ENCODE measurements at places on chromosomes 6 and 20. TPM values are rescaled to one million over a fixed set of nuclear protein-coding genes. Genes with fewer than 3 reads are reported as not detected.

DNA sequence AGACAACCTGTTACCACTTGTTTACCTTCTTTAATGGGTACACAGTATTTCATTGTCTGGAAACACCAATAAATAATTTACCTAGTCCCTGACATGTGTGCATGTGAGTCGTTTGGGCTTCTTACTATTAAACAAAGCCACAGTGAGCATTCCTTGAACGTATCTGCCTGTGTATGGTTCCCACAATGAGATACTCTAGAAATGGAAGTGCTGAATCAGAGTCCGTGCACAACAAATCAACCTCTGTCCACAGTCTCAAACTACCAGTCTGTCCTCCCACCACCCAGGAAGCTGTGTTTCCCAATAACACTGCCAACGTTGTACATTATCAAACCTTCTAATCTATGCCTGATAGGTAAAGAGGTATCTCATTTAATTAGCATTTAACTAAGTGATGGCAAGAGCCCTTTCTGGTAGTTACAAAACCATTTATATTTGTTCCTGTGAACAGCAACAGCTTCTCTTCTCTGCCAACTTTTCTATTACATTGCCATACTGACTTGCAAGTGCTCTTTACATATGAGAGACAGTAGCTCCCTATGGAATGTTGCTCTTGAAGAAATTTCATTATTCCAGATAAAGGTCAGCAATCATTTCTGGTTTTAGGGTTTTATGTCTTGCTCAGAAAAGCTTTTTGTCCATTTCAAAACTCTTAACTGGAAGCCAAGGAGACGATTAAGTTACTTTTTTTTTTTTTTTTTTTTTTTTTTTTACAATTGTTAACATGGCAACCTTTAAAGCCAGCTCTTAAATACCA, 14.7 kb downstream of the JAG1 start:
- H3K27ac ChIP-seq, result no peak overlapping the region
- DNase-seq, result no peak
- H3K36me3 ChIP-seq, result peaks cover 78% of the 10 kb centered on the region
- H3K27me3 ChIP-seq, result no peaks in the 10 kb centered on the region
- H3K4me1 ChIP-seq, result no peaks in the 10 kb centered on the region

DNA sequence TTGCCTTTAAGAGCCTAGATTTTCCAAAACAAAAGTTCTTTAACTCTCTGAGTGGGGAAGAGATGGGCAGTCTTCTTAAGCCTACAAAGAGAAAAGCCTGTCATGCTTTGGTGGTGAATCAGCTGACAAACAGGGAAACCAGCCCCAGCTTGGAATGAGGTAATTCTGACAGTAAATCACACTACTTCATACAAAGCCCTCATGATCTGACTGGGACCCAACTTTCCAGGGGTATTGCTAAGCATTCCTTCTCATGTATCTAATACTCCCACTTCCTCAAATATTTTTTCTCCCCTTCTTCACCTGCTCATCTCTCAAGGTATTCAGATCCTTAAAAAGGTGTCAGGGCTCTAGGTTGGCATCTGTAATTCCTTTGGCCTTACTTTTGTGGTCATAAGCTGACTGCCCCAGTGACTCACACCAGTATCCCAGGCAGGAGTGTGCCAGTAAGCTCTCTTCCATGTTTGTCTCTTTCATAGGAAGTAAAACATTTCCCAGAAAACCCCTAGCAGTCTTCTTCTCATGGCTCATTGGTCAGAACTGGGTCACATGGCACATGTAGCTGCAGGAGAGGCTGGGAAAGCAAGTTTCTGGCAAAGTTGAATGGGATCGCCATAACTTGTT, 15.0 kb upstream of the TBC1D22B start:
- H3K4me1 ChIP-seq, result peaks cover 44% of the 10 kb centered on the region
- H3K27me3 ChIP-seq, result no peaks in the 10 kb centered on the region
- peak; percentile 82 for DNase-seq
- H3K36me3 ChIP-seq, result no peaks in the 10 kb centered on the region
- peak overlapping the region; percentile 74 for H3K27ac ChIP-seq

GRCh38 chr6:114989279-114989964, 646.6 kb upstream of the HS3ST5 start:
- no peak overlapping the region for H3K4me3 ChIP-seq
- no peaks in the 10 kb centered on the region for H3K36me3 ChIP-seq
- H3K4me1 ChIP-seq, result no peaks in the 10 kb centered on the region
- no peak for DNase-seq

DNA sequence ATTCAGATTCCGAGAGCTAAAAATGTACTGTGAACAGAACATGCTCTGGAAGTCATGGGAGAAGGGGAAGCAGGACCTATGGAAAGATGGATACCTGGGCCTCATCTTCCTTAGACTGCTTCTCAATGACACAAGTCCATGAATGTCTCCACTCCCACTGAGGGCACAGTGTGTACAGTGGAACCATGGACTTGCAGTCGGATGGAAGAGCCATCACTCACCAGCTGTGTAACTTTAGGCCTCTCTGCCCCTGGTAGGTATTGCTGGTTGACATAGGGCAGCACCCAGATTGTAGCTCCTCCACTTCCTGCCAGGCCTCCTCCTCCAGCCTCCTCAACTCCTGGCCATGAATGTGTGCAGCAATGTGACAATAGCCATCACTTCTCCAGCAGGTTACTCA, 52.5 kb downstream of the MAFB start:
- no peaks in the 10 kb centered on the region for H3K4me1 ChIP-seq
- DNase-seq, result no peak
- peaks cover 16% of the 10 kb centered on the region for H3K27me3 ChIP-seq

GRCh38 chr6:134261766-134262165, 56.1 kb downstream of the SGK1 start:
- H3K27ac ChIP-seq, result no peak overlapping the region
- H3K27me3 ChIP-seq, result no peaks in the 10 kb centered on the region
- DNase-seq, result no peak
- H3K36me3 ChIP-seq, result no peaks in the 10 kb centered on the region

GRCh38 chr6:8905757-8906156, 470.4 kb upstream of the SLC35B3 start:
- no peak for DNase-seq
- no peaks in the 10 kb centered on the region for H3K27me3 ChIP-seq
- H3K4me1 ChIP-seq, result no peaks in the 10 kb centered on the region
- H3K36me3 ChIP-seq, result no peaks in the 10 kb centered on the region
- no peak overlapping the region for H3K4me3 ChIP-seq

GRCh38 chr20:42949950-42950349, 239.8 kb downstream of the PTPRT start:
- H3K36me3 ChIP-seq, result no peaks in the 10 kb centered on the region
- no peak for DNase-seq
- H3K27me3 ChIP-seq, result no peaks in the 10 kb centered on the region
- H3K4me3 ChIP-seq, result no peak overlapping the region
- H3K27ac ChIP-seq, result no peak overlapping the region

DNA sequence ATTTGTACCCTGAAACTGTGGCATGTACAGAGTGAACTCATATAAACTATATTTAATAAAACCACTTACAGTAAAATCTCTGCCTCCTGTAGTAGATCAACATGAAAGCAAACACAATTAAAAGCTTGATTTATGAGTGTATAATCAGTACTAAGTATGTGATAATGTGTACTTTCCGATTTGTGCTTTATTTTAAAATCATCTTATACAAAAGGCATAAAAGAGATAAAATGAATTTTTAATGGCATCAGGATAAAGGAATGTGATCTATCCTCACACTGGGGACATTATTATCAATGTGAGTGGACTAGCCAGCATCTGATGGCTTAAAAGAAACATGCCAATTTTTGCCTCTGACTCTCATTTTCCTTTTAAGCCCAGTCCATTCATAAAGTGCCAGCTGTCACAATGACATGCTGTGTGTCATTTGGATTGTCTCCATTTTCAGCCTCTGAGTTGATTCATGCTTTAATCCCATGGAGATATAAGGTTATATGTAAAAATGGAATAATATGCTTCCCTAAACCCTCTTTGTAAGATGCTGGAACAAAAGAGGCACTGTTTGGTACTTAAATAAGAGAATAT, 831.6 kb upstream of the EYS start:
- no peak overlapping the region for H3K27ac ChIP-seq
- H3K36me3 ChIP-seq, result no peaks in the 10 kb centered on the region
- H3K4me3 ChIP-seq, result no peak overlapping the region

GRCh38 chr6:74249658-74250057, 553.7 kb downstream of the CD109 start:
- no peak overlapping the region for H3K27ac ChIP-seq
- no peaks in the 10 kb centered on the region for H3K36me3 ChIP-seq
- DNase-seq, result no peak

DNA sequence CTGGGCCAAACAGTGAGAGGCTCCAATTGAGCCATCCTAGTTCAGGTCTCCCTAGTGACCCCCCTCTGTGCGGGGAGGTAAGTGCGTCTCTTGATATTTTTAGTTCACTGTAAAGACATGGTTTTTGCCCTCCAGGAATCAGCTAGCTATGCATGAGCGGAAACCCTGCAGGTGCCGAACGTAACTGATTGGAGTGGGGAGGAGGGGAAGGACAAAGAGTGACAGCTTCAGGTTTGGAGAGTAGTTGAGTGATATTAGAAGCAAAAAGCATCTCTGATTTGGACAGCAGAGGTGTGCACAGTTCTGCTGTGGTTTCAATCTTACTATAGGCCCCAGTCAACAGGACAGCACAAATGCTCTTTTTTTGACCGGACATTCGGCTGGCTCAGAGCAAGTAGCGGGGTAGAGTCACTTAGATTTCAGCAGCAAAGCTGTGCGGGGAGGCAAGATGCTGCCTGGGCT, 31.8 kb downstream of the TBC1D7 start:
- H3K27me3 ChIP-seq, result no peaks in the 10 kb centered on the region
- no peaks in the 10 kb centered on the region for H3K36me3 ChIP-seq
- no peak for DNase-seq
- H3K4me1 ChIP-seq, result no peaks in the 10 kb centered on the region
- H3K4me3 ChIP-seq, result no peak overlapping the region

GRCh38 chr20:54633374-54634355, 158.3 kb downstream of the DOK5 start:
- H3K36me3 ChIP-seq, result no peaks in the 10 kb centered on the region
- no peaks in the 10 kb centered on the region for H3K27me3 ChIP-seq
- H3K27ac ChIP-seq, result no peak overlapping the region
- DNase-seq, result no peak
- H3K4me1 ChIP-seq, result no peaks in the 10 kb centered on the region
- no peak overlapping the region for H3K4me3 ChIP-seq

DNA sequence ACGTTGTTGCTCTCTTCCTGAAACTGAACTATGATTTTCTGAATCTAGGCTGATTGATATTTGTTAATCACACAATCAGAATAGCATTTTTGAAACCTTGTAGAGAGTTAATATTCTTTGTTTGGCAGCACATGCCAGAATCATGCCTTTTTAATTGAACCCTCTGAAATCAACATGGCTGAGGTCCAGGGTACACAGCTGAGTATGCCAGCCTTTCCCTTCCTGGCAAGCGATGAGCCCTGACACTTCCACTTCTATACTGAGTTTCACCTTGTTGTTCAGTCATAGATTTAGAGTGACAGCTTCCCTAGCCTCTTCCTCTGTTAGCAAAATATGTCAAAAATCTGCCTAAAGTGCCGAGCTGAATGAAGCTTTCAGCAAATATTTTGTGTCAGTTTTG, 6.8 kb downstream of the HDDC2 start:
- H3K27me3 ChIP-seq, result no peaks in the 10 kb centered on the region
- no peak for DNase-seq
- H3K4me3 ChIP-seq, result no peak overlapping the region

- DNase-seq, result no peak
- H3K27me3 ChIP-seq, result no peaks in the 10 kb centered on the region
- no peaks in the 10 kb centered on the region for H3K36me3 ChIP-seq
- H3K4me1 ChIP-seq, result peaks cover 54% of the 10 kb centered on the region
- H3K27ac ChIP-seq, result no peak overlapping the region
- no peak overlapping the region for H3K4me3 ChIP-seq
Observed at GRCh38 chr6:37141281-37142049, 28.5 kb upstream of the PIM1 start.

- H3K4me3 ChIP-seq, result no peak overlapping the region
- H3K27ac ChIP-seq, result no peak overlapping the region
- H3K36me3 ChIP-seq, result no peaks in the 10 kb centered on the region
- no peaks in the 10 kb centered on the region for H3K27me3 ChIP-seq
- H3K4me1 ChIP-seq, result peaks cover 31% of the 10 kb centered on the region
- peak; percentile 22 for DNase-seq
Observed at GRCh38 chr20:33821270-33821836, 10.2 kb downstream of the CHMP4B start.

DNA sequence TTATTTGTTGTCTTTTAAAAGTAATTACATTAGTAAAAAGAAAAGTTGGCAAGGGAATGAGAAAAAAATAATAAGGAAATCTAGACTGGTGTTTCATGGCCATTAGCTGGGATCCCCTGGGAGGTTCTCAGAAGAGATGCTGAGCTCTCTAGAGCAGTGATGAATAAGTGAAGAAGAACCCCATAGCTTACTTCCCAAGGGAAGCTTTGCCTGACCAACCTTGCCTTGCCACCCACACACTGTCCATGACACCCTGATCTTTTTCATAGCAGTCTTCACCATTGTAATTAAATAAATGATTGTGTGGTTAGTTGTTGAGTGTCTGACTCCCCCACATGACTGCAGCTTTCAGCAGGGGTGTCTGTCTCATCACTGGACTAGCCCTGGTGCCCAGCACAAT, 5.9 kb downstream of the C6orf163 start:
- no peak for DNase-seq
- no peaks in the 10 kb centered on the region for H3K27me3 ChIP-seq
- H3K36me3 ChIP-seq, result no peaks in the 10 kb centered on the region
- H3K4me1 ChIP-seq, result no peaks in the 10 kb centered on the region
- no peak overlapping the region for H3K27ac ChIP-seq
- H3K4me3 ChIP-seq, result no peak overlapping the region

DNA sequence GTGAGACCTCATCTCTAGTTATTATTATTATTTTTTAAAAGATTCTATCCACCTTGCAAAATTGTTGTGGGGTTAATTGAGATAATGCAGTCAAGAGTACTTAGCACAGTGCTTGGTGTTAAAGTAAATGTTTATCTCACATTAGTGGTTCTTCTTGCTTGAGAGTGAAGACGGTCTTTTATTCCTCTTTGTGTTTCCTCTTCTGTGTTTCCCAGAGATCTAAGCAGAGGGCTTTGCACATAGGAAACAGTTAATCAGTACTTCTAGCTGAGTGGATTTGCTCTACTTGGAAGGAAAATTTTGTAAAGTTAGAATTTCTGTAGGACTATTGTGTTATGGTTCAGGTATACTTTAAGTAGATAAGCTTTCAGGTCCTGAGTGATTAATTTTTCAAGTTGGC, 3.5 kb downstream of the ARMC2 start:
- no peaks in the 10 kb centered on the region for H3K27me3 ChIP-seq
- H3K4me1 ChIP-seq, result no peaks in the 10 kb centered on the region
- DNase-seq, result no peak
- H3K4me3 ChIP-seq, result no peak overlapping the region
- no peak overlapping the region for H3K27ac ChIP-seq

- no peak overlapping the region for H3K4me3 ChIP-seq
- no peak for DNase-seq
- peaks cover 12% of the 10 kb centered on the region for H3K36me3 ChIP-seq
- H3K27me3 ChIP-seq, result no peaks in the 10 kb centered on the region
Observed at GRCh38 chr6:34233867-34234266, 2.8 kb upstream of the HMGA1 start.

- no peaks in the 10 kb centered on the region for H3K36me3 ChIP-seq
- DNase-seq, result no peak
- no peaks in the 10 kb centered on the region for H3K27me3 ChIP-seq
- H3K4me3 ChIP-seq, result no peak overlapping the region
Observed at GRCh38 chr6:147538821-147539220, 30.3 kb downstream of the SAMD5 start.

LRRC73 gene
- total RNA-seq, result 1.2 TPM

FAM209B gene
- not detected for total RNA-seq

PLCB1 gene
- total RNA-seq, result 15.8 TPM

GRM4 gene
- total RNA-seq, result 2.6 TPM

MTFR2 gene
- total RNA-seq, result 13.2 TPM

BPIFB2 gene
- 0.15 TPM for total RNA-seq

ASXL1 gene
- 52.2 TPM for total RNA-seq

DAAM2 gene
- not detected for total RNA-seq

BACH2 gene
- 3.3 TPM for total RNA-seq

SMLR1 gene
- not detected for total RNA-seq

ERVFRD-1 gene
- total RNA-seq, result not detected

RNF39 gene
- 0.22 TPM for total RNA-seq

OR12D3 gene
- total RNA-seq, result not detected
